NCI-H1436 treated with DMSO at 0.1 percent for 48 hours (cell line): ENCODE measurements at places on chromosomes 4 and X.

- no peak for DNase-seq
These were observed 20.9 kb upstream of the S100G start for GRCh38 chrX:16628946-16629595.

GRCh38 chr4:159326480-159326879, 223.6 kb downstream of the RAPGEF2 start:
- DNase-seq: no peak

DNA sequence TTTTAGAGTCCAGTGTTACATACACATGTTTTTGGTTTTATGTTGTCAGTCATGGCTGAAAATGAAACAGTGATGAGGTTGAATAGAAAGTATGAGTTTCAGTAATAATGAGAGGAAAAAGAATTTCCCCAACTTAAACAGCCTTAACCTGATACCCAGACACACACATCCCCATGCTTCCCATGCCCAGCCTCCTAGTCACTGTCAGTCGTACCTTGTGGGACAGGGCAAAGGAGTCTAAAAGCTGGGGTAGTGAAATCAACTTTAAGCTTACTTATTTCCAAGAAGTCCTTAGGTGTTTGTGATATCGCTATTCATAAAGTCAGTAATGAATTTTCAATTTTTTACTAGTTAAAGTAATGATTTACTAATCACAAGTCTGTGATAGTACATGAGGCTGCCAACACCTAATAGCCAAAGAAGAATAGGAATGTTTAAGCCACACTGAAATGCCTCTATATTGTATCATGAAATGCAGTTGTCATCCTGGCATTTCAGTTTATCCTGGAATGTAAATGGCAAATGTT, 24.3 kb upstream of the GPR34 start:
- no peak for DNase-seq

GRCh38 chr4:52102587-52102986, 51.5 kb downstream of the SPATA18 start:
- no peak for DNase-seq

DNA sequence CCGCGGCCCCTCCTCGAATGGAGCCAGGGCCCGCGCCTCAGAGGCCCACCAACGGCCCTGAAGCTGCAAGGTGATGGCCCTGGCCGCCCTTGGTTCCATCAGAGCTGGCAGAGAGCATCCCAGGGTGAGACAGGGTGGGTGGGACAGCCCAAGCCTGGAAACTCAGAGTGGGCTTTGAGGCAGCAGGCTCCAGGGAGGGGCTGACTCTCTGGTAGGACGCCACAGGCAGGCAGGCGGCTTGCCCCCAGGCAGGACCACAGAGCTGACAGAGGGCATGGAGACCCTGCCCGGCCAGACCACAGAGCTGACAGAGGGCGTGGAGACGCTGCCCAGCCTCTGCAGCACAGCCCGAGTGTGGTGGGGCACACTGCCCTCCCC, 4.8 kb downstream of the MYL5 start:
- DNase-seq: no peak

- no peak for DNase-seq
These were observed 39.2 kb upstream of the MSMO1 start for GRCh38 chr4:165288226-165288625.

GRCh38 chr4:28014469-28014868, 1153.8 kb downstream of the STIM2 start:
- no peak for DNase-seq

DNA sequence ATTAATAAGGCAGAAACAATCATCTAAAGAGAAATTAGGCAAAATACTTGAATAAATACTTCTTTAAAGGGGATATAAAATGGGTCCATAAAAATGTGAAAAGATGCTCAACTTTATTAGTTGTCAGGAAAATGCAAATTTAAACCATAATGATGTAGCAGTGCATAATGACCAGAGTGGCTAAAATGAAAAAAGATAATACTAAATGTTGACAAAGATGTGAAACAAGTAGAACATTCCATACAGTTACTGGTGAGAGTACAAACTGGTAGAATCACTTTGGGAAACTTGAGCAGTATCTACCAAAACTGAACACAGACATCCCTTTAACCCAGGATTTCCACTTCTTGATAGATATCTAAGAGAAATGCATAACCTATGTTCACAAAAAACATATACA, 5.0 kb downstream of the ARSJ start:
- no peak for DNase-seq

DNA sequence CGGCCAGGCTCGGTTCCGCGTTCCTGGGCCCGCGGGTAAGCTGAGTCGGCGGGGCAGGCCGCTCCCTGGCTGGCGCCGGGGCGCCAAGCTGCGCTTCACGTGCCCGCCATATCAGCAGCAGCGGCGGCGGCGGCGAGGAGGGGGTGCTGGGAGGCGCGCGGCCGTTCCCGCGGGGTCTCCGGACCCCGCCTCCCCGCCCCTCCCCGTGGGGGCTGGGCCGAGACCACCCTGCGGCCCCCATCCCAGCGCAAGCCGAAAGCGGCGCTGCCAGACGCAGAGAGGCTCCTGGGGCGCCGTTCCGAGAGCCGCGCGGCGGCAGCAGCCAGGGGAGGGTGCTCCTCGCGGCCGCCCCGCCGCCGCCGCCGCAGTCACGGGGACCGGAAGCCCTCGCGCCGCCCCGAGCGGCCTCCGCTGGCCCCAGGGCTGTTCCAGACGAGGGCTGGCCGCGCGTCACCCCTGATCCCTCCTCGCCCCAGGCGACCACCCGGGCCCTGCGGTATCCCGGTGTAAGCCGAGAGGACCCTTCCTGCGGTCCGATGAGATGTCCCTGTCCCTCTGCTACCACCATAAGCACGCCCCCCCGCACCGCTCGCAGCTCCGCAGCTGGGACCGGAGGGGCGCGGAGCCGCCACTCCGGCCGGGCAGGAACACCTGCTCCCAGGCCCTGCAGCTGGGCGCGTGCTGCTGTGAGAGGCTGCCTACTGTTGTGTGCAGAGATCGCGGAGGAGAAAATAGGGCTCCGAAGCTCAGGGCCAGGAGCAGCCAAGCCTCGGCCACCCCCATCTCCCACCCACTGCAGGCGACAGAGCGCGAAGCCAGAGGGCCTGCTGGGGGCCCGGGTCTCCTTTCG, 7.5 kb upstream of the BCOR start:
- no peak for DNase-seq

DNA sequence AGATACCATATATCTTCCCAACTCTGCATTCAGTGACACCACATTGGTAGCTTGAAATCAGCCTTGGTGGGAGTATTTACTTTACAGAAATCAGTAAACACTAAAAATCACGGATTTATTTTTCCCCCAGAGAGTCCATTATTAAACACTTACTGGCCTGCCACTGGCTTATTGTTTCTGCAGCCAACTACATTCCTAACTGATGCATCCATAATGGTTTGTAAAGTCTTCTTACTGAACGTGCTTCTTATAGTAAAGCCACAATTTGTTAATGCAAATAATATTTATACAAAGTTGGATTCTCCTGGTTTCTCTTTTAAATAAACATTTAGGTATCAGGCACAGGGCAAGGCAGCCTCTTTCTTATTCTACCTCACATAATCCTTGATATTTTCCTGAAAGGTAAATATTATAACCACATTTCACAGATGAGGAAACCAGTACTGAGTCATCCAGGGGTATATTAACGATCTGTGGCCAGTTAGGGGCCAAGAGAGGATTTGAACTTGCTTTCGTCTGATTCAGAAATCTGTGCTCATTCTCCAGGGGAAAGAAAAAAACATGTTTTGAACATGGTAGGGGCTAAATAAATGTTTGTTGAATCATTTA, 136.5 kb downstream of the RAB28 start:
- no peak for DNase-seq

- DNase-seq: no peak
These were observed 42.1 kb downstream of the TRIM61 start for GRCh38 chr4:164935363-164935762.

DNA sequence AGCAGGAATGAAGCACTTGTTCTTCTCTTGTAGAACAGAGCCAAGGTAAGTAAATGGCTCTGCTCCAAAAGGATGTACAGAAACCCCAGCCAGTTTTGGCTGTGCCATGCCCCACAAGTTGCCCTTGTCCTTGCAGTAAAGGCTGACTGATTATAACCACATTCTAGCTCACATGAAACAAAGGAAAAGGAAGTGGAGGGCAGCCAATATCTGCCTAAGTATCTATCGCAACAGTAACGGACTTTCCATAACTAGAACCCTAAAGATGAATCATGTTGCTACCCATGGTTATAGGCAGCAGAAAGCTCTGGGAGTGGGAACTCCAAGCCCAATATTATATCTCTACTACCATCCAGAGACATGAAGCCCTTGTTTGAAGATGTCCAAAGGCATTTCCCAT, 95.7 kb downstream of the COMMD8 start:
- DNase-seq: no peak

- DNase-seq: no peak
These were observed 427.1 kb upstream of the FAM47C start for GRCh38 chrX:36581030-36581429.

DNA sequence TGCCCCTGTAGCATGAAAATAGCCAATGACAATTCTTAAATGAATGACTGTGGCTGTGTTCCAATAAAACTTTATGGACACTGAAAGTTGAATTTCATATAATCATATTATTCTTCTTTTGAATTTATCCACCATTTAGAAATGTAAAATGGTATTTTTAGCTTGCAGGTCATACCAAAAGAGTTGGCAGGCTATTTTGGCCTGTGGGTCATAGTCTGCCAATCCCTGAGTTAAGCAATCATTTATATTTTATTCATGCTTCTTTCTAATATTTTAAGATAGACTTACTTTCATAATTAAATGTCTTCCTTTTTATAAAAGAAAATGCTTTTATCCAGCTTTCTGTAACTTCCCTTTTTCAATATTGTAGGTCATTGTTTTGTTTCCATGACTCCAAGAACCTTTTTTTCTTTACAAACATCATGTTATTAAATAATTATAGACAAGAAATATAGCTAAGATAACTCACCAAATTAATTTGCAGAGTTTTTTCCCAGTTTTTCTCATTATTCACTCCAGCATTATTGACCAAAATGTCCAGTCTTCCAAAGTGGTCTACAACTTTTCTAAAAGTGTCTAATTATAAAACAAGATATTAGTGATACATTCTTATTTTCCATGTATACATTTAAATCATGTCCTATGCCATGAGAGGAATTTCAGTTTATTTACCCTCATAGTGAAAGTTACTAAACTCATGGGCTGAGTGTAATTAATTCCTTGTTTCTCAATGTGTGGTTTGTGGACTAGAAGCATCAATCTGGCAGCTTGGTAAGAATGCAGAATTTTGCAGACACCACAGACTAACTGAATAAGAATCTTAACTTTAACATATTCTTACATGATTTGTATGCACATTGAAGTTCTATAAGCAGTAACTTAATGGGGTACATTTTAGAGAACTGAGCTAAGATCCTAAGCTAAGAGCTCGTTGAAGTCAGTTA, 4.5 kb downstream of the HPGD start:
- DNase-seq: no peak

- DNase-seq: no peak
These were observed 57.0 kb downstream of the RTL9 start for GRCh38 chrX:110415440-110416170.

GRCh38 chr4:1035510-1035909, 24.1 kb downstream of the FGFRL1 start:
- DNase-seq: no peak

GRCh38 chrX:154002215-154002719, 17.4 kb downstream of the IRAK1 start:
- peak; percentile 66 for DNase-seq

- DNase-seq: no peak
These were observed 66.8 kb downstream of the AFF2 start for GRCh38 chrX:148567229-148567628.

GRCh38 chr4:14925471-14925870, 76.8 kb upstream of the CPEB2 start:
- no peak for DNase-seq
